ENCODE measurements at places on chromosomes 3 and 15.

- DNase-seq = no peak
These were observed 53.3 kb upstream of the KCNMB2 start for GRCh38 chr3:178482981-178483380.

DNA sequence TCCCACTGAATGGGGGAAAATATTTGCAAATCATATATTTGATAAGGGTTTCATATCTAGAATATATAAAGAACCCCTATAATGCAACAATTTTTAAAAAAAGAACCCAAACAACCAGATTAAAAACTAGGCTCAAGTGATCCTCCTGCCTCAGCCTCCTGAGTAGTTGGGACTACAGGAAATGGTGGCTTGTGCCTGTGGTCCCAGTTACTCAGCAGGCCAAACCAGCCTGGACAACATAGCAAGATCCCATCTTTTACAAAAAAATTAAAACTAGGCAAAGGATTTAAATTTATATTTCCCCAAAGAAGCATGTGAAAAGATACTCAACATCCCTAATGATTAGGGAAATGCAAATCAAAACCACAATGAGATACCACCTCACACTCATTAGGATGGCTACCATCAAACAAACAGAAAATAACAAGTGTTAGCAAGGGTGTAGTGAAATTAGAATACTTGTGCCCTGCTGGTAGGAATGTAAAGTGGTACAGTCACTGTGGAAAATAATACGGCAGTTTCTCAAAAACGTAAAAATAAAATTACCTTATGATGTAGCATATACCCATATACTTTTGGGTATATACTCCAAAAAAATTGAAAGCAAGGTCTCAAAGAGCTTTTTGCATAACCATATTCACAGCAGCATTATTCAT, 19.7 kb downstream of the TFDP2 start:
- no peak for DNase-seq

DNA sequence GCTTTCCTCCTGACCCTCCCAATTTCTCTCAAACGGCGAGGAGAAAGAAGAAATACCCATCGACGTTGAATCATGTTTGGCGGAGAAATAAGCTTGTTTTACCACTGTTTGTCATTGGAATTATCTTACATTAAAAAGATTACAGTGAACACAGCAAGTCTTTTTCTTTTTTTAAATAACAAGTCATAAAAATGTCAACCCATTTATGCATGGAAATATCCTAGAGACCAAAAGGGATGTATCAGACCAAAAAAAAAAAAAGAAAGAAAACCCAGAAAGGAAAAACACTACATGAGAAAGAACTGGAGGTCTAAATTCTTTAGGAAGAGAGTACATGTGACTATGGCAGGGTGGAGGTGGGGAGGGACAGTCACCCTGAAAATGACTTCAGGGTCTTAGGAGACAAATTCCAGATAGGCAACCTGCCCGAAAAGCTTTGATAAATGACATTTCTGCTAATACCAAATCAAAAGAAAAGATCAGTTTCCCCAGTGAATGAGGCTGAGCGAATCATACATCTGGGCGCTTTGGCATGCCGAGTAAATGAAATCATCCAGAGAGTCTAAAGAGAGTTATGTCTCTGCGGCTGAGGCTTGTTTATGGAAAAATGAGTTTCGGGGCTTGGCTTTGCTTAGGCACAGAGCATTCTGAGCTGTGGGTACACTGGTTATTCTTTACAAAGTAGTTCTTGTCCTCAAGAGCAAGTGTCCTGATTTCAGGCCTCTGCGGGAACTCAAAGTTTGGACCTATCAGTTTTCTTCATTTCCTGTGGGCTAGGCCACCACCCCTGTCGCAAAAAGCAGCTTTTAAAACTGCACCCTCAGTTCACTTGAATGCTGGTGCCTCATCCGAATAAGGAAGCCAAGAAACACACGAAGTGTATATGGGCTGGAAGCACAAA, 110.1 kb upstream of the TGFBR2 start:
- DNase-seq = no peak

GRCh38 chr3:13508496-13508895, 28.4 kb downstream of the HDAC11 start:
- no peak for DNase-seq

DNA sequence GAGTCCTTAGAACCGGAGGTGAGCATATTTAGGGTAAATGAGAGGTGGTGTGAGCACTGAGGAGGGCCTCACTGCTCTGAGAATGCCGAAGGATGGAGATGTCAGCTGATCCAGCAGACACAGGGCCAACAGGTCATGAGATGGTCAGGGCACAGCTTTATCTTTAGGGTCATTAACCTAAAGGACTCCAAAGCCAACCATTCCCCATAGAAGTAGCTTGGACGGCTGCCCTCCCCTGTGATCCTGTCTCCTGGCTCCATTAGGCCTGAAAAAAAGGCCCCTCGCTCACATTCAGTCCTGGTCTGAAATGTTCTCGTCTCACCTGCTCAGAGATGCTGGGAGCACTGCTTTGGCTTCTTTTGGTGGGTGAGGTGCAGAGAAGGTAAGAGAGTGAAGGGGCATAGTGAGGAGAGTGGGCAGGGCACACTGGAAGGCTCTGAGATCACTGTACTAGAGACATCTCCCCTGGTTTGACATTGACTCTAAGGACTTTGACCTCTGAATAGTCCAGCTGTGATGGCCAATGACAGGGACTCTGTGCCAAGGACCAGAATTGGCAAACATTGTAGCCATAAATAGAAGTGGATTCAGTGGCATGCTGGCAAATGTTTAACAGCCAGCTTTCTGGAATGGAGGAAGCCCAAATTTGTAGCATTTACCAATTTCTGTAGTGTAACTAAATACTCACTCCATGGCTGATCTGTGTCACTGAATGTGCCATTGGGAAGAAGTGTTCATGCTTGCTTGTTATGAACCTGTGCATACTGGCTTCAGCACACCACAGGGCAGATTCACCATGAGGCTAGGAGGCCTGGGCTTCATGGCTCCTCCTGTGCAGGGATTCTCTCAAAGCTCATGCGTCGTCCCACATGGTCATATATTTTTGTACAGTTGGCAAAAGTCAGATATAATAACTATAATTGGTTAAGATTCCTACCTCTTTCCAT, 76.2 kb upstream of the MRPS22 start:
- no peak for DNase-seq

- DNase-seq = peak; percentile 70
These were observed 86.8 kb downstream of the CCK start for GRCh38 chr3:42179110-42179725.

- no peak for DNase-seq
These were observed 127.0 kb downstream of the EPHB1 start for GRCh38 chr3:134922101-134922500.

DNA sequence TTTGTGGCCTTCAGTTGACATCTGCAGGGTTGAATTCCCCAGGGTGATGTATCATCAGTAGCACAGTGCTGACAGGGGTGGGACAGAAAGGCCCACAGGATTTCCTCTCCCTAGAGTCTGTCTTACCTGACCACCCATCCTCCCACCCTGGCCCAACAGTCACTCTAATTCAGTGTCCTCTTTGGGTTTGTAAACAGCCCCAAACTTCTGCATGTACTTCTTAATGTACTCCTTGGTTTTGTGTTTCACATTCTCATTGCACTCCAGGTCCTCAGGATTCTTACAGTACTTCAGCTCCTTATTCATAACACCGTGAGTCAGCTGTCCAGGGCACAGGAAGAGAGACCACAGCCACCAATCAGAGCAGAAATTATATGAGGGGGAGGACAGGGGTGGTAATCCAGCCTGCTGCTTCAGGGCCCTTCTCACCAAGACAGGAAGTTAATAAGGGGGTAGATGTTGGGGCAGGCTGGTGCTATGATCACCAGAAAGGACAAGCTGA, 37.5 kb downstream of the NBEAL2 start:
- no peak for DNase-seq

- no peak for DNase-seq
These were observed 13.8 kb downstream of the ATP10A start for GRCh38 chr15:25849157-25849921.

- no peak for DNase-seq
These were observed 197.0 kb upstream of the KCNH8 start for GRCh38 chr3:18951333-18951732.

DNA sequence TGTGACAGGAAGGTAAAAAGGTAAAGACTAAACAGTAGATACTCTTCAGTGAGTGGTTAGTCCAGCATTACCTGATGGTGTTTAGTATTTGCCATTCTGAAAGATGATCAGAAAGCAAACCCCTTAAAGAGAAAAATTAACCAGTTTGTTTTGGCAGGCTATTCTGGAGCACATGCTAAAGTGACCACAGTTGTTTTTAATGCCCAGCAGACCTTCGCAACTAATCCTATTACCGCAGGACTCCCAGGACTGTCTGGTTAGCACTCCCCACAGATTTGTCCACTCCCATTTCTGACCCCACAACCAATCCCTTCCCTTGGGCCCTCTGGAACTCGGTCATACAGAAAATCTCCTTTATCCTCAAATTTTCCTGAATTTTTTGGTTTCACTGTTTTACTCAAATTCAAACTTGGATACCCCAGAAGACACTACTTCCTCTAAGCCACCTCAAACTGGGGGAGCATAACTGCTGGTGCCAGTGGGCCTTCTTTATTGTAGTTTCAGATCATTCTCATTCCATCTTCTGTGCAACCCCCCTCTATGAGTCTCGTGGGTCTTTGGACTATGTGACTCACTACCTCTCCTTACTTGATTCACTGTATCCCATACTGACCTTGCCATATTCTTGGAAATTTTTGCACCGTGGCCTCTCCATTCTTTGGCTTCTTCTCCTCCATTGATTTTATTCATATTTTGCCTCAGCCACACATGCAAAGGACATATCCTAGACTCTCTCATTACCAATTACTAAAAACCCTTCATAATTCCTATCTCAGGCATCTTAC, 104.4 kb downstream of the RBMS3 start:
- DNase-seq = no peak

- DNase-seq = no peak
These were observed 1.9 kb downstream of the RTP4 start for GRCh38 chr3:187370051-187370450.

- no peak for DNase-seq
These were observed 118.2 kb upstream of the RASGRP1 start for GRCh38 chr15:38682861-38683260.

DNA sequence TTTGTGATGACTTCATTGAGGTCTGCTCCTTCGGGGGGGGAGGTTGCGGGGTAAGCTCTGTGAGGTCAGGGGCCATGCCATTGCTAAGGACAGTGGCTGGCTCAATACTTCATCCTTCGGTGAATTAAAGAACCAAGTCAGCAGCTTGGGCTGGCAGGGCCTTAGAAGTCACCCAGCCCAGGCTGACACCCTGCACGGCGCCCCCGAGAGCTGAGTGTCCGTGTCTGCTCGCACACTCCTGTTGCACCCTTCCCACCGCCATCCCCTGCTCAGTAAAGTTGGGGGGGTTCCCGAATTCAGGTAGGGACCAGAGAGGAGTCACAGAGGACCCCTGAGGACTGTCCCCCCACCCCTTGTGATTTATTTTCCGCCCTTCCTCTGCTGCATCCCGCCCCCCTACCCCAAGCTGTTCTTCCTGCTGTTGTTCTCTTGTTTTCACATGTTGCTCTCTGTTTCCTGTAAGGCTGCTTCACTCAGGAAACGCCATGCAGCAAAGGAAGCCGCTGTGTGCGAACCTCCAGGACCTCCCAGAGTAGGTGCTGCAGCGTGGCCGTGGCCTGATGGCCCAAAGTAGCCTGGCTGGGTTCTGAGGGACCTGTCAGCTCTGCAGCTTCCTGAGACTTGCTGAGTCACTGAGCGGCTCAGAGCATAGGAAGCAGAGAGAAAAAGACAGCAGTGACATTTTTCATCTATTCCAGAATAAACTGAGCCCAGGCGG, 14.4 kb downstream of the EFCC1 start:
- no peak for DNase-seq

DNA sequence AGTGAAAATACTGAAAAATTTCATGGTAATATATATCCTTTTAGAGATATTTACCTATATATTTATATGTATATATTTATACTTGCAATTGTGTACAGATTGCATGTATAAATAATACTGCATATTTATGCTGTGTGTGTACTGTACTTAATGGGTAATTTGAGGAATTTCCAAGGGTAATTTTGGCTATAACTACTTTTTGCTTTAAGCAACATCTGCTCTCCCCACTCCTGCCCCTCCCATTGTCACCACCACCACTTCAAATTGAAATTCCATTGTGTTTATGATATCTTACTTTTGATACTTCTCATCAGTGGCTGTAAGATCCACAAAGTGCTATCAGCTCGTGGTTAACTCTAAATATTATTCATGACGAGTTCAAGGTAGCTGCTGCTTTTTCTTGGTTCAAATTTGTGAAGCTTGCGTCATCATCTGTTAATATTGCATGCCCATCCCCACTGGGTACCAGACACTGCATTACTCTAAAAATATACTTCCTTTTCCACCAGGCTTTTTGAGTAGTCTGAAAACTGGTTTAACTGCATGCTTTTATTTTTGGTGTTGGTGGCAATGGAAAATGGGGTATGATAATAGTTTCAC, 91.7 kb upstream of the MITF start:
- DNase-seq = no peak

DNA sequence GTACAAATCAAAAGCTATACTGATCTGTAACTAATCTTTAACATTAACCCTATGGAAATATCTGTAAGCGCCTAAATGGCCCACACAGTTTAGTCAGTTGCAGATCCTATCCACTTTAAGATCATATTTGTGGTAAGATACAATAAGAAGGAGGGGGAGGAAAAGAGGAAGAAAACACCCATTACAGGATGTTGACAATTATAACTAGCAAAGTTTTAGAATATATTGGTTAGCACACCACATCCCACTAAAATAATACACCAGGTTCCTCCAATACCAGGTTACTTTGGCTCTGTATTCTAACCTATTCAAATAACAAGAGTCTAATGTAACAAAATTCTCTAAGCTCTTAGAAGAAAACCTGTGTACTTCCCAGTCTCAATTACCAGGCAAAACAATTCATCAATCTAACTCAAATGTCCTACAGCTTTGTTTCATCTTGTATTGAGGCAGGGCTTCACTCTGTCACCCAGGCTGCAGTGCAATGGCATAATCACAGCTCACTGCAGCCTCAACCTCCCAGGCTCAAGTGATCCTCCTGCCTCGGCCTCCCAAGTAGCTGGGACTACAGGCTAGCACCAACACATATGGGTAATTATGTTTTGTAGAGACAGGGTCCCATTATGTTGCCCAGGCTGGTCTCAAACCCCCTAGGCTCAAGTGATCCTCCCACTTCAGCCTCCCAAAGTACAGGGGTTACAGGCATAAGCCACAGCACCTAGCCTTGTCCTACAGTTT, 4.2 kb downstream of the SLC4A7 start:
- DNase-seq = no peak

DNA sequence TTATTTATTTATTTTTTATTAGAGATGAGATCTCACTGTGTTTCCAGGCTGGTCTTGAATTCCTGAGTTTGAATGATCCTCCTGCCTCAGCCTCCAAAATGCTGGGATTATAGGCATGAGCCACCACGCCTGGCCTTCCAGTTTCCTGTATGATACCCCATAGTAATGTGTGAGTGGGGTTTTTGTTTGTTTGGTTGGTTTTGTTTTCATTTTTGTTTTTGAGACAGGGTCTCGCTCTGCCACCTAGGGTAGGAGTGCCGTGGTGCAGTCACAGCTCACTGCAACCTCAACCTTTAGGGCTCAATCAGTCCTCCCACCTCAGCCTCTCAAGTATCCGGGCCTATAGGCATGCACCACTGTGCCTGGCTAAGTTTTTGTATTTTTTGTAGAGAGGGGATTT, 30.9 kb downstream of the GOLM2 start:
- DNase-seq = no peak

- DNase-seq = no peak
These were observed 69.9 kb downstream of the PTPRG start for GRCh38 chr3:61631108-61631769.

Measured in nucleus accumbens (tissue), 56 donors.